ENCODE measurements at places on chromosomes 2 and 18.

GRCh38 chr2:3198119-3198518, 179.5 kb downstream of the EIPR1 start:
- no peak for DNase-seq

GRCh38 chr2:79621755-79622154, 108.9 kb downstream of the CTNNA2 start:
- no peak for DNase-seq

GRCh38 chr2:190050001-190050400, 12.5 kb downstream of the MSTN start:
- no peak for DNase-seq

- DNase-seq = no peak
Observed at GRCh38 chr2:205079173-205079572, 533.9 kb downstream of the PARD3B start.

DNA sequence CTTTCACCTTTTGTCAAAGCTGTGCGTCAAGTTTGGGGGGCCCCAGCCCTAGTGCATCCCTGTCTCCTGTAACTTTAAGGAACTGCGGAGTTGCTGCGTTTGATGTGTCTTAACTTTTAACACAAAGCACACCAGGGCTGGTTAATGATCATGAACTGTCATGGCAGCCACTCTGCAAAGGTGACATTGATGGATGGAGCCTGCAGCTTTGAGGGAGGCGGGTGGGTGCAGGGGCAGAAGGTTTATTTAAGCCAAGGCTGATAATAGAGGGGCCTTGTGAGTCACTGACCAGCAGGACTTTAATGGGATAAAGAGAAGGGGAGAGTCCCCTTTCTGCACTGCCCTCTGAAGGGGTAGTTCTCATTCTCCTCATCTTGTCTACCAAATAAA, 190.2 kb upstream of the GATA6 start:
- no peak for DNase-seq

GRCh38 chr2:198596985-198597384, 792.6 kb downstream of the PLCL1 start:
- DNase-seq = no peak

GRCh38 chr2:158321264-158321663, 135.3 kb downstream of the CCDC148 start:
- no peak for DNase-seq

DNA sequence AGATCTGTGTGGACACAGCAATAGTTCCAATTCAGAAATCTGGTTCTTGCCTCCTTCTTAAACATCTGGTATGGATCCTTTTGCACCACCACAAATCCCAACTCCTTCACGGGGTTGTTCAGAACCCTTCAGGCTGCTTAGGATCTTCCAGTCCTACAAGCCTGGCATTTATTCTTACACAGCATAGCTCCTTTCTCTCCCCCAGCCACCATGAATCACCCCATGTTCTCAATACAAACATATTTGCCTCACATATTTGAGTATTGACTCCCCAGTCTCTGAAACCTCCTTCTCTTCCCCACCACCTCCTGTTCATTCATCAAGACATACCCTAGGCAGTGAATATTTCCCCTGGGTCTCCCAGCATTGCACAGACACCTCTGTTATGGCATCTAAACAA, 155.2 kb downstream of the ALK start:
- no peak for DNase-seq

GRCh38 chr2:101986804-101987740, 4.7 kb upstream of the IL1R2 start:
- DNase-seq = no peak

DNA sequence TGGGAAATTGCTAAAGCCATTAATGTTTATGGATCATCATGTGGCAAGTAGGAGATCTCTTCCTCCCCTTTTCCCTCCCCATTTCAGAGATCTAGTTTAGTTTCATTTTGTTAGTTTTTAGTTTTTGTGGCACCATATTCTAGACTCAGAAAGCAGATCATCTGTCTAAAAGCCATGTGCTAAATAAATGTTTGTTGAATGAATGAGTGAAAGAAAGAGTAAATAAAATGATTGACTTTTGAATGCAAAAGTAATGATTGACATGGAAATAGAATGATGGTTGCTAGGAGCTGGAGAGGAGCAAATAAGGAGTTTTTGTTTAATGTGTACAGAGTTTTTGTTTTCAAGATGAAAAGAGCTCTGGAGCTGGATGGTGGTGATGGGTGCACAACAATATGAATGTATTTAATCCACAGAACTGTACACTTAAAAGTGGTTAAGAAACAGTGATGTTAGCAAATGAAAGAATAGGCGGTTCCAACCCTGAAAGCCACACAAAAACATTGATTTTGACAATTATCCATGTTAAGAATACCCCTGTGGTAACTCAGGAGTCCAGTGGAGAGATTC, 23.6 kb downstream of the TMEM178A start:
- no peak for DNase-seq

- DNase-seq = no peak
Observed at GRCh38 chr2:77009307-77009706, 512.9 kb downstream of the LRRTM4 start.

- DNase-seq = no peak
Observed at GRCh38 chr2:236935083-236935482, 150.6 kb upstream of the COPS8 start.

DNA sequence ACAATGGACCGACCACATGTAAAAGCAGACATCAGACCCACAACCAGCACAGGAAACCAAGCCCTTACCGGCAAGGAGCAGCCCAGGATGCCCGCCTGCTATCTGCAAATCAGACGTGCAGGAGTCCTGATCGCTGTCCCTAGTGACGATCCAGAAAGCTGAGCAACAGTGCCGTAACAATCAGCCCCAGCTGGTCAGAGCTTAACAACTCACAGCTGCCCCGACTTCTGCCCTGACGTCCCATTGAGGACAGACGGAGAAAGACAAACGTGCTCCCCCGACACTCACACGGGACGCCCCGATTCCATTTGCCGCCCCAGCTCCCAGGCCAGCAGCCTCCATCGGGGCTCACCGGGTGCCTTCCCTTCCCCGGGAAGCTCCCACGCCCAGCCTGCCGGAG, 39.8 kb upstream of the PXDN start:
- no peak for DNase-seq

- DNase-seq = no peak
Observed at GRCh38 chr18:44048846-44049245, 631.8 kb upstream of the SETBP1 start.

GRCh38 chr2:210503001-210503623, 26.6 kb upstream of the LANCL1 start:
- no peak for DNase-seq

- DNase-seq = no peak
Observed at GRCh38 chr2:143801561-143801960, 672.3 kb downstream of the ARHGAP15 start.

- DNase-seq = no peak
Observed at GRCh38 chr2:17573085-17573803, 32.7 kb downstream of the VSNL1 start.

DNA sequence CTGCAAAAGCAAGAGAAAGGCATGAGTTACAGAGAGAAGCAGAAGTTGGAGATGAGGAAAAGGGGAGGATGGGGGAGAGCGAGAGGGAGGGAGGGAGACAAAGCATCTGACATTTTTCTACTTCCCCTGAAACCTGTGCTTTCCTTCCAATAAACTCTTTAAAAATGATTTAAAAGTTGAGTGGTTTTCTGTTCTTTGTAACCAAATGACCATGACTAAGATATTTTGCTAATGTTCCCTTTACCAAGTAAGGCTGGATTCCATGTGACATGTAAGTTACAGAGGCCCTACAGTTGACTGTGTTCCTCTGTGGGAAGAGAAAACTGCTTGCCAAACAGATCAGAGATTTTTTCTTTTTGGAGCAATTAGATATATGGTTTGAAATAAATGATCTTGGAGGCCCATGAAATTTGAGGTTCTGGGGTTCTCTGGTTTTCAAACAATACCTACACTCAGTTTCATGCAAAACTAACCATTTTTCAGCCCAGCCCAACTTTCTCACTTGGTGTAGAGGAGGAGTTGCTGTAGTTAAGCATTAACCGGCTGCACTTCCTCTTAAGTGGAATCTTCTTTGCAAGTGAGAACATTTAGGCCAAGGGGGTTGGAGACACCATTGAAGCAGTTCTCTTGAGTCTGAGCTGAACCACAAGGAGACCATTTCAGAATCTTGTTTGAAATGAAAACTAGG, 34.5 kb downstream of the INSIG2 start:
- DNase-seq = no peak

DNA sequence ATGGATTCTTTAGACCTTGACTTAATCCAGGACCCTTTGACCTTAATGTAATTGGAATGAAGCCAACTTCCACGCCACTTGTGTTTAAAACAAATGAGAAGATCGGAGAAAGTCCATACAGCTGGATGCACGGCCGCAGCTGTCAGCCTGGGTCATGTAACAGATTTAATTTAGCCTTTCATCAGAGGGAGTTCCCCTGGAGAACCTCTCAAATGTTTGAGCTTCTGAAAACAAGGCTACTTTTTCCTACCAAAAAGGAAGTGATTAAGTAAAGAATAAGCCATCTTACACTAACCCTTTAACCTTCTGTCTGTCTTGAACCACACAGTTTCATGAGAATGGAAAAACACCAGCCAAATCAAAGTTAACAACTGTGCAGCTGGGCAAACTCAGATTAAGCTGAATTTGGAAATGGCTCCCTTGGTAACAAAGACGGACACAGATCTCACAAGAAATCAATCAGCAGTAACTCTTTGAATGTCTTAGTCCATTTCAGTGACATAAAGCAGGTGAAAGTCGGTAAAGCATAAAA, 103.6 kb downstream of the DOCK10 start:
- DNase-seq = no peak

- DNase-seq = no peak
Observed at GRCh38 chr2:31049916-31050588, 88.2 kb downstream of the GALNT14 start.

DNA sequence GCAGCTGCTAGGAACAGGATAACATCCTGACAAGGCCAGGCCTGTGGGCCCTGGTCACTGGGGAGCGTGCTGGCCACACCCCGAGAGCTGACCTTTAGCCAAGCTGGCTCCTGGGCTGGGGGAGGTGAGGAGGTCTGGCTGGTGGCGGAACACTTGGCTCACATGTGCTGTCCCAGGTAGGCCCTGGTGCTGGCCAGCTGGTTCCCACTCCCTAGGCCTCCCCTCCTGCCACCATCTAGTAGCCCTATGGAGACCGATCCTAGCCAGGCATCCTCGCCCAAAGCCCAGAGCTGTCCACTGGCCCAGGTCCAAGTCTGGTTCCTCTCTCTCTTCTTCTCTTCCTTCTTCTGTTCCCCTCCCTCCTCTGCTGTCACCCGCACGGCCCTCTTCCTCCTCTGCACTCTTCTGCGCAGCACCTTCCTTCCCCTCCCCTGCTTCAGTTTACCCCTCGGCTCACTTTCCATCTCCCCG, 52.4 kb downstream of the TNS1 start:
- no peak for DNase-seq

GRCh38 chr2:238929242-238930081, 81.6 kb downstream of the TWIST2 start:
- DNase-seq = no peak

DNA sequence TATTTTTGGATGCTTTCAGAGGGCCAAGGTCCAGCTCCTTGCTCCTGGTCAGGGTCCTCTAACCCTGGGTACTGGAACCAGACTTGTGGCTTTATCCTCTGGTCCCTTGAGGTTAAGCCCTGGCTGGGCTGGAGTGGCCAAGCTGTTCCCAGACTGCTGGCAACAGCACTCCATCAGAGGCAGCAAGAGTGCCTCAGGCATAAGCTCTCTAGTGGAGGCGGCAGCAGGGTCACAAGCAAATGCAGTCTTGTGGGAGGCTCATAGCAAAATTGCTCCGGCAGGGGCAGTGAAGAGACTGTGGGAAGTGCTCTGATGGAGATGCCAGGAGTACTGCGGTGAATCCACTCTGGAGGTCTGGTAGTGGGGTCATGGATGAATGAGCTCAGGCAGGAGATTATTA, 128.9 kb upstream of the OTOS start:
- DNase-seq = no peak

- DNase-seq = no peak
Observed at GRCh38 chr2:239286901-239287300, 113.9 kb downstream of the HDAC4 start.

GRCh38 chr18:31205273-31205672, 42.6 kb upstream of the DSC1 start:
- no peak for DNase-seq

- DNase-seq = no peak
Observed at GRCh38 chr2:214311931-214312749, 98.7 kb upstream of the VWC2L start.

DNA sequence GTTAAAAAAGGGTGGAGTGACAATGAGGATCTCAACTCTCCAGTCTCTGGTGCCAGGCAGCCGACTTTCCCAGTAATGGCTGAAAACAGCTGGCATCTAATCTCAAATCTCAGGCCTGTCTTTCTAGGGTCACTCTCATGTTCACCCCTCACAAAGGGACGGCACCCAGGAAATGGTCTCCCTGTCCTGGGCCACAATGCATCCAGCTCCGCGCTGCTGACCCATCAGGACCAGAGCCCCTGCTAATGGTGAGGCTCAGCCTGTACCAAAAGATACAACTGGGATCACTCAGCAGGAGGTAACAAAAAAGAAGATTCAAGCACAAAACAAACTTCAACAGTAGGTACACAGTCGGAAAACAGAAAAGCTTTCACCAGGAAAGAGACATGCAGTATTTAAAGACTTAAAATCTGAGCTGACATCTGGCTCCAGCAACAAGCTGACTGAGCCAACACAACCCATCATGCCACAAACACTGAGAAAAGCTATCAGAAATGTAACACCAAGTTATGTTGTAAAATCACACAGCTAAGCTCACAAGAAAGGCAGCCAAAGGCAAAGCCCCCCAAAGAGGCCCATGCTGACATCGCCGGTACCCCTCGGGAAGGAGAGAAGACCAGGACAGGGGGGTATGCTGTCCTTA, 13.6 kb upstream of the KIDINS220 start:
- DNase-seq = no peak

DNA sequence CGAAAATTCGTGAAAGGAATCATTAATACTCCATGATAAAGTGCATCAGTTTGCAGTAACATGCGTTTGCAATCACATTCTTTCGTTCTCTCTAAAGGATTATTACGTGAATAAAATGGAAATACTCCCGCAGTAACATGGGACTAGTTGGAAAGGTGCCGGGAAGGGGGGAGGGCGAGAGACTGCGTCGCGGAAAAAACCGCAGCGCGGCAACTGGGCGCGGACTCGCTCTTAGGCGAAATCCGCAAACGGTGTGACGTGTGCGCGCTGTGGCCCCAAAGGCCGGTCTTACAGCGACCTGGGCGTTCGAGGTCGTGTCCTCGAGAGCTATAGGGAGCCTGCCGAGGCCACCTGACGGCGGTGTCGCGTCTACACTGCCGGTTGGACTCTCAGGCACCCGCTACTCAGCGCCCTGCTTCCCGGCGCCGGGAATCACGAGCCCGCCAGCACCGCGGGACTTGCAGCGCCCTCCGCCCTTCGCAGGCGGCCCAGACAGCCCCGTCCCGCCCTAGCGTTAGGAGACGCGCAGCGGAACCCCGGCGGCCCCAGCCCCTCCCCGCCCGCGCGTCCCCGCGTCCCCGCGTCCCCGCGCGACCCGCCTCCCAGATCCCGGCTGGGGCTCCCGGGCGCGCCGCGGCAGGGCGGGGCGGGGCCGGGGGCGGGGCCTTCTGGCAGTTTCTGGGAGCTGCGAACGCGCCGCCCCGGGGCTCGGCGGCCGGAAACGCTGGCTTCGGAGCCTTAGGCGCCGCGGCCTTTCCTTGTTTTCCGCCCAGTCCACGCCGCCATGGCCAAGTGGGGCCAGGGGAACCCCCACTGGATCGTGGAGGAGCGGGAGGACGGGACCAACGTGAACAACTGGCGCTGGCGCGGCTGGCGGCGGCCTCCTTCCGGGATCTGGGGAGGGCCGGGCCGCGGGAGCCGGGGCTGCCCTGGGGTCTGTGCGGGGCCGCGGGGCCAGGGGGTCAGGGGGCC, 15.1 kb downstream of the C2orf74 start:
- peak; percentile 92 for DNase-seq

GRCh38 chr2:201148434-201148990, 32.5 kb downstream of the CFLAR start:
- no peak for DNase-seq

All from stimulated activated CD8-positive, alpha-beta memory T cell treated with anti-CD3 and anti-CD28 coated beads, Interleukin-7, amount 100 ng/mL, for 4 hours (primary cell).